ENCODE measurements at places on chromosomes 3 and 15.

GRCh38 chr3:60954048-60954447 is 297.2 kb downstream of the FHIT start:
- DNase-seq: no peak

DNA sequence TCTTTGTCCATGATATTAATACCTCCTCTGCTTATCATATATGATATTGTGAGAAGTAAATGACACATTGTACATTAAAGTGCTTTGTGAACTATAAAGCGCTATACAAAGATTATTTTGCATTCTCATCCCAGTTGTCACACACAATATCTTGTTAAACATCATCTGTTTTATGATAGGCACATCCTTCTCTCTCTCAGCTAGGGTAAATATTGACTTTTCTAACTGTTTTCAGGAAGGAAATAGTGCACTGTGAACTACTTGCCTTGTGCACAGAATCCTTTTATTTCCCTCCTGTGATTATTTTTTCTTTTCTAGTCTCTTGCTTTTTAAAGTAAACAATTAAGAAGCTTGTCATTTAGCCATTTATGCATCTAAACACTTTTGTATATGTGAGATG is 388.2 kb downstream of the LPP start:
- no peak for DNase-seq

DNA sequence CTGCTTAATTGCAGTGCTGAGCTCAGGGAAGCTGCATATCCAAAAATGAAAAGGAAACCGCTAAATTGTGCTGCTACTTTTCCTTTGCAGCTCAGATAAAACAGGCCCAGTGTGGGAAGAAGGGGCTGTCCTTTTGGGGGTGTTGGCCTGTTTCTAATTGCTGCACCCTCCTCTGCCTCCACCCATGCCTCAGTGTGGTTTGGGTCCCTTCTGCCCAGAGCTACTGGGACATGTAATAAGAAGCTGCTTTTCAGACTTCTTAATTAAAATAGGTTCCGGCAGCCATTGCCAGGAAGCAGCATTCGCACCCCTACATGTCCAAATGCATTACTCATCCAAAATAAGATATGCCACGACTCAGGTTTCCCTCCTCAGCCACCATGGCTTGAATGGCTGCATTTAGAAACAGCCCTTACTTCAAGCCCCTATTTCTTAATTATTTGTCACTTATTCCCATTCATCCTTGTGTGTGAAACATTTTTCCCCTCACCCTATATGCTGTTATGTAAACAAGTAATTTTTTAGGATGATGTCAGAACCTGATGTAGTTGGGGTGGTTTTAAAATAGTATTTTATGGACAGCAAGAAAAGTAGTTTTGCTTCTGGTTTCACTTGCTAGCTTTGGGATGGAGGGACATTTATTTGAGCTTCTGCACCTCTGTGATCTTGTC is 235.9 kb upstream of the CTDSPL start:
- DNase-seq: no peak

- no peak for DNase-seq
Observed at GRCh38 chr3:187758318-187758955, 13.2 kb upstream of the BCL6 start.

- DNase-seq: no peak
Observed at GRCh38 chr15:31598620-31599019, 272.0 kb downstream of the KLF13 start.

DNA sequence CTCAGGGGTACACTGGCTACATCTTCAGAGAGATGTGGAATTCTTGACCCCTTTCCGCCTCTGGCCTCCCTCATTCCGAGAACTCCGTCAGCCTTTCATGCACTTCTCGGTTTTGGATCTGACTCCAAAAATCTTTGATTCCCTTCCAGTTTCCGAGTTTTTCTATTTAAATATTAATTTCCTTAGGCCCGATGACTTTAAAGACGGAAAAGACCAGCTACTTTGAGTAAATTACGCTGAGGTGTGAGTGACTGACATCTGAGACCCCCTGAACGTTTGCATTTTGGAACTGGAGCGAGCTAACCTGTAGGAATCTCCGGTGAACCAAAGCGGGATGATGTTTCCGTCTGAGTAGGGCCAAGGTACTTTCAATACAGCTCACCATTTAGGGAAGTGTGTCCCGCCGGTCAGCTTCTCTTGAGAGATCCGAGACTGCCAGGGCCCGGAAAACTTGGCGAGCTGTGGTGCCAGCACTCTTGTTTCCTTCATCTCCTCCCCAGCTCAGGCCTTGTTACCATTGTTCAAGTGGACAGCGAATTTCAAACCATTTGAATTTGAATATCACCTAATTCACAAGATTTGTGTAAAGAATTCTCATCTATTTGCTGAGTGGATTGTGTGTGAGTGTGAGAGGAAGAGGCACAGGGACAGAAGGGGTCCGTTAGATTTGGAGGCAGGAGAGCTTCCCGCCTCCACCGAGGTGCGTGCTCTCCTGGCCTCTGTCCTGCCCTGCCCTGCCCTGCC is 5.4 kb downstream of the SOX14 start:
- no peak for DNase-seq

- peak; percentile 16 for DNase-seq
Observed at GRCh38 chr15:57017024-57017423, 98.6 kb downstream of the TCF12 start.

- no peak for DNase-seq
Observed at GRCh38 chr3:71879089-71879488, 94.1 kb upstream of the PROK2 start.

DNA sequence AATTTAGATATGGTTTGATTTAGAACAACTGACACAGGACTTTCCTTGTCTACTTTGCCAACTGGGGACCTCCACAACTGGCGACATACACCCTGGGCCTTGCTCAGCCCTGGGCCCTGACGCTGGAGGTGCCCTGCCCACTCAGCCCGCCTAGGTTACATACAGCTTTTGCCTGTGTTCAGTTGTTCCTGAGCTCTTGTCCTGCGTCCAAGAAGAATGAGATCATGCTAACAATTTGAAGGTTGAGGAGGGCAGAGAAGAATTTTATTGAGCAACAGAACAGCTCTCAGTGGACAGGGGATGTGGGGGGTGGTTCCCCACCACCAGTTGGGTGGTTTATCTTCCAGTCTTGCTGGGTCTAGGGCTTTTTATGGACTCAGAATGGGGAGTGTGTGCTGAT is 67.9 kb downstream of the IQCH start:
- DNase-seq: no peak

- DNase-seq: no peak
Observed at GRCh38 chr15:51830276-51830806, 888 bp downstream of the TMOD3 start.

GRCh38 chr3:171250444-171250843 is 209.8 kb downstream of the TNIK start:
- no peak for DNase-seq

DNA sequence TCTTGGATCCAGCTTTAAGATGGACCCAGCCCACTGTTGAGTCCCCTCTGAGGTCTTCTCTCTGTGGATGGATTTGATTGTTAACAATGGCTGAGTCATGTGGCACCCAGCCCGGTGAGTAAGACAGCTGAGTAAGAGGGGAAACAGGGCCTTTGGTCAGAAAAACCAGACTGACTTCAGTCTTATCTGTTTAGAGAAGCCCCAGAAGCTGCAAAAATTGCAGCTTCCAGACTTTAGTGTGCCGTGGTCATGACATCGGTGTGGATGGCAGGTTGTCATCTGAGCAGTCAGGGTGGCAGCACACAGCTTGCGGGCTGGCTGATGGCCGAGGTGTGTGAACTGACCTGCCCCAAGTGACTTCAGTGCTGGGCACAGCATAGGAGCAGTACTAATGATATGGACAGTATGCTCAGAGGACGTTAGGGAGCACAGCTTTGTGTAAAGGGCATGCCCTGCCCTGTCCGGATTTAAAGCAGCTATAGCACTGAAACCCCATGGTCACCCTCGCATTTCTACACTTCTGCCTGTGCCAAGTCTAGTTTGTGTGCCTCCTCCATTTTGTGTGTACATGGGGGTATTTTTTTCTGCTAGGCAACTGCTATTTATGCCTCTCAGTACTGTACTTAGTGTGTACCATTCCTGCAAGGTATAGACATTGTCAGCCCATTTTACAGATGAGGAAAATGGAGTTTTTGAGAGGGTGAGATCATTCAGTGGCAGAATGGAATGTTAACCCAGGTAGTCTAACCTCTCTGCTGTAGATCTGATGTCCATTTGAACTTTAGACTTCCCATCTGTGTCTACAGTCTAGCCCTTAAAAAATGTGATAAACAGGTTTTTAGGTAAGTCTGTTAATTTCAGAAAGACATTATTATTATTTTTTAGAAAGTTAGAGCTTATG is 44.4 kb downstream of the FLNB start:
- DNase-seq: peak; percentile 37

DNA sequence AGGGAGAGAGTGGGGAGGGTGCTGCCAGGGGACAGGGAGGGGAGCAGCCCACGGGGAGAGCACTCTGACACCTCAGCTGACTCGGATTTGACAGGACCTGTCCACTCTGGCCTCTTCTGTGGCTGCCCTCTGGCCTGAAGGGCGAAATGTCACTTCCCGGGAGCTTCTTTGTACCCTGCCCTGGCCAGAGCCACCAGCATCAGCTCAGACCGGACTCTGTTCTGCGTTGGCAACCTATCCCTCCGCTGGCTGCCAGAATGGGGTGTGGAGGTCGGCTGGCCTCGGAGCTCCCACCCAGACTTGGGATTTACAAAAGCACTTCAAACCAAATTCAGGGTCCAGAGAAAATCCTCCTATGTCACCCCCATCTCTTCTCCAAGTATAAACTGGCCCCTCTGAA is 336.7 kb upstream of the FRG2C start:
- DNase-seq: no peak

DNA sequence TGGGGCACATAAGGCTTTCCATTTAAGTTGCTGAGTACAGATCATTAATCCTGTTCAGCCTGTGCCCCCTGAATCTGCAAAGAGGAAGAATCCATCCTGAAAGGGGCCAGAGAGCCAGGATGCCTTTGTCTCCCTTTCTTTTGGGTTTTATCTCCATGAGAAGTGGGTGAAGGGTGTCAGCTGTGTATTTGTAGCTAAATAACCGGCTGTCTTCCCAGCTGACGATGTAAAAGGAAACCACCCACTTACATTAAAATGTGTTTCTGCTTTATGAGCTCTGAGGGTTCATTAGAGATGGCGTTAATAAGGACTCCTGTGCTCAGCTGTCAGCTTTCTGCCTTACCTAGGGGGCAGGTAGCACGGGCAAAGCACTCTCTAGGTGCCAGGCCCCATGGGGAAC is 83.4 kb downstream of the SLCO3A1 start:
- DNase-seq: no peak

DNA sequence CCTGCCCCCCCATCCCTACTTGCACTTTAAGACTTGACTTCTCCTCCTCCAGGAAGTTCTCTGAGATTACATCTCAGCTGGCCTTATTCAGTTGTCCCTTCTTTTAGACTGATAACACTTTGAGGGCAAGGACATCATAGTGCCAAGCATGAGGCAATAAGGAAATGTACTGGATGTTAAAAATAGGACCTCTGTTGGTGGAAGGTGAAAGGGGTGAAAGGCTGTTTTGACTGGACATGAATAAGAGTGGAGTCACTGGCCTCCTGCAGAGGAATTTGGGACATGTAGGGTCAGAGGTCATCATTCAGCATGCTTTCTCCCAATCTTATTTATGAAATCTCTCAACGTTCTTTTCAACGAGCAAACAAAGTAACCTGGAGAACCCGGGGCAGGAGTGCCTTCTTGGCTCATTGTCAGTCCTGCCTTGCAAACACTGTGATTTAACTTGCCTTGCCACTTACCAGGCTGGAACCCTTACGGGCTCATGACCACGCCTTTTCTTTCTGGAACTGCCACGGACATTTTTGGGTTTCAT is 38.6 kb downstream of the TRIM71 start:
- DNase-seq: no peak

- DNase-seq: no peak
Observed at GRCh38 chr15:25410649-25411048, 28.2 kb downstream of the UBE3A start.

GRCh38 chr3:190902292-190902691 is 39.8 kb upstream of the GMNC start:
- no peak for DNase-seq

DNA sequence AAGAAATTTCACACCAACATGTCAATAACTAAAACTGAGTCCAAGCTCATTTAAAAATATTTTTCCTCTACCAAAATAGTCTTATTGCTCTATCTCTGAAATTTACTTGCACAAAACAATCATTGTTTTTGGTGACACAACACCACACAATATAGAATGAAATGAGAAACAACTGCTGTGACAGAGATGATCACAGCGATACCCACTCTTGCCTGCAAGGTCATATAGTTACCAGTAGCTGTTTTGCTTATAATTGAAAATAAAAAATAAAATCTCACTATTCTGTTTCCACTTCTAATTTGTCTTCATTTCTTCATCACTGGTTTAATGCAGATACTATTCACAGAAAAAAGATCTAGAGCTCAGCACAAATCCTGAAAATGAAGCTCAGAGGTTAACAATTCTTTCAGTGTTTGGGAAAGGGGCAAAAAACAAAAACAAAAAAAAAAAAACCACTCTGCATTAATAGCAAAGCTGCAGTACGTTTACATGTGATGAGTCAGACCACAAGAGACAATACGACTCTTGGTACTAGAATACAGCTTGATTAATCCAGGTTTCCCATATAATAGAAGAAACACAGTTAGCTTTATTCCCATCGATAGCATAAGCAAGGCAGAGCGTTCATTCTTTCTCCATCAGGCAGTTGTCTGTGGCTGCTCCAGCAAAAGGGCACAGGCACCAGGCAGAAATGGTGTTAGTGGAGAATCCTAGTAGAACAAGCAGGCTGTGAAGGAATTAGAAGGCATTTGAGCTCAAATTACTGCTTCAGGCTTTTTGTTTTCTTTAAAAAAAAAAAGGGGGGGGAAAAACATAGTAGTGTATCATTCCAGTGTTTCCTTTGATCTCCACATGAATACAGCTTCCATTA is 773 bp downstream of the ANKRD28 start:
- DNase-seq: peak; percentile 25

- no peak for DNase-seq
Observed at GRCh38 chr3:147336543-147337278, 69.6 kb downstream of the ZIC4 start.

- no peak for DNase-seq
Observed at GRCh38 chr15:33191591-33191990, 2.9 kb downstream of the FMN1 start.

- DNase-seq: no peak
Observed at GRCh38 chr3:126360714-126361060, 3.5 kb upstream of the KLF15 start.

DNA sequence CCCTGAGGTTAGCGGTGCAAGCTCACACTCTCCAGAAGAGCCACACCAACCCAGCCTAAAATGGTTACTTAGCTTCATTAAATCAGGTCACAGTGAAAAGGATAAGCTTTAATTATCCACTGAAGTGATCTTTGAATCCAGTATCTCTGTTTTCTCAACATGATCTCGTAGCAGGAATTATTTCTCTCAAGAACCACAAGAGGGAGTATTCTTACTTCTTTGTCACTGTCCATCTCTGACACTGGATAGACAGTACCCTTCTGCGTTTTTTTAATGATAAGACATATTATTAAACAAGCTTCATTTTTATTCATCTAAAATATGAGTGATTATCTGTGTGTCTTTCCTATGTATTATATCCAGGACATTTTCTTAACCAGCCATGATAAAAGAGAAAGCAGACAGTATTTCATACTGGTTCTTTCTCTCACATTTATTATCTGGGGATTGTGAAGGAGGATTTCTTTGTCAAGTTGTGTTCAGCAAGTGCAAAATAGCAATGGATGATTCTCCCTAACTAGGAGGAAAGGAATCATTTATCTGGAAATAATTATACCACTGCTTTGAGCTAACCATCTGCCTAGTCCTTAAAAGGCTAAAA is 105.4 kb upstream of the CCDC54 start:
- peak; percentile 9 for DNase-seq

- DNase-seq: no peak
Observed at GRCh38 chr3:67692621-67693020, 38.2 kb upstream of the SUCLG2 start.

- DNase-seq: no peak
Observed at GRCh38 chr3:14553871-14554270, 13.7 kb upstream of the GRIP2 start.

All from K562 (cell line).